ENCODE measurements at places on chromosomes 6 and 20. TPM values are rescaled to one million over a fixed set of nuclear protein-coding genes. Genes with fewer than 3 reads are reported as not detected.

TRIM40 gene
- not detected for total RNA-seq

APOM gene
- 0.28 TPM for total RNA-seq

KCNK5 gene
- under 0.01 TPM for total RNA-seq

KIAA1755 gene
- not detected for total RNA-seq

PRDM1 gene
- 17.1 TPM for total RNA-seq

PLEKHG1 gene
- total RNA-seq, result 9.6 TPM

WASF1 gene
- 8.2 TPM for total RNA-seq

MOCS3 gene
- total RNA-seq, result 11.2 TPM

CLPSL2 gene
- not detected for total RNA-seq

LY86 gene
- total RNA-seq, result not detected

KHDC1L gene
- not detected for total RNA-seq

CLDN20 gene
- not detected for total RNA-seq

OR2J3 gene
- not detected for total RNA-seq

ADGB gene
- not detected for total RNA-seq

HTR1B gene
- total RNA-seq, result 0.68 TPM

HCK gene
- total RNA-seq, result not detected

MTCH1 gene
- total RNA-seq, result 145 TPM

SNAP25 gene
- not detected for total RNA-seq
